ENCODE measurements at places on chromosomes 6 and 20.

- DNase-seq, result no peak
These were observed 16.6 kb downstream of the NPEPL1 start for GRCh38 chr20:58709013-58709702.

GRCh38 chr20:16017656-16018055 is 555.6 kb downstream of the KIF16B start:
- no peak for DNase-seq

GRCh38 chr6:3454273-3455010 is 2.4 kb downstream of the SLC22A23 start:
- no peak for DNase-seq

GRCh38 chr6:149478631-149479314 is 6.0 kb downstream of the ZC3H12D start:
- no peak for DNase-seq

DNA sequence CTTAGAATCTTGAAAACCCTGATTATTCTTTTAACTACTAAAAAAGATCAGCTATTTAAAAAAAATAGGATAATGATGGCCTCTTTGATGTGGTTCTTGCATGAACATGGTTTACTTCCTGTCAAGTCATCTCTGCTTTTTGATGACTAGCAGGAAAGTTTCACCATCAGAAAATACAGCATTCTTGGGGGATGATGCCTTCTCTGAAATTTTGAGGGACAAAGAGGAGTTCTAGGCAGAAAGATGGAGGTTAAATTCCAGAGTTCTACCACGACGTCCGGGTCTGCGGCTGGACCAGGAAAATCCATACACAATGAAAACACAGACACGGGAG is 130.4 kb downstream of the OLIG3 start:
- DNase-seq, result no peak

All from stimulated activated CD4-positive, alpha-beta T cell treated with anti-CD3 and anti-CD28 coated beads, TNF-alpha, amount 100 ng/mL, for 4 hours (primary cell).